ENCODE measurements at places on chromosomes 5 and 9.

- no peak for DNase-seq
Measured at GRCh38 chr5:61624553-61625136, 292.6 kb downstream of the ZSWIM6 start.

GRCh38 chr5:124923131-124923530 lies 176.7 kb upstream of the ZNF608 start:
- DNase-seq, result no peak

DNA sequence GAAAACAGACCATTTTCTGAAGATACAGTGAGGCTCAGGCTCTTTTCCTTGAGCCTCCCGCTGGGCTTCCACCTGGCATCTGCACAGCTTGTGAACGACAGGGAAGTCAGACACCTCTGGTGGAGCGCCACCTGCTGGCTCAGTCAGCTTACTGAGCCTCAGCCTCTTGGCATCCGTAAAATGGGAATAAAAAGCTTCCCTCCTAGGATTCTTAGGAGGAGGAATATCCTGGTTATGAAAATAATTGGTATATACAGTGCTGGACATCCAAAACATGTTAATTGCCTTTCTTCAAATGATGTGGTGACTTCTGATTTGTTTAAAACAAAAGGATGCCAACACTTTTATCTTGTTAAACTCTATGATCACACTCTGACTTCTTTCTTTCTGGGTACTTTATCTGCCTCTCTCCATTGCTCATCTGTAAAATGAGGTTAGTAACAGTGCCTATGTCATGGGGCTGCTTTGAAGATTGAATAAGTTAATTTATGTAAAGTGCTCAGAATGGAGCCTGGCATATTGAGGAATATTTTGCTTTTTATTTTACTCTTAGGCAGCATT lies 67.5 kb downstream of the MAMDC2 start:
- peak; percentile 40 for DNase-seq

DNA sequence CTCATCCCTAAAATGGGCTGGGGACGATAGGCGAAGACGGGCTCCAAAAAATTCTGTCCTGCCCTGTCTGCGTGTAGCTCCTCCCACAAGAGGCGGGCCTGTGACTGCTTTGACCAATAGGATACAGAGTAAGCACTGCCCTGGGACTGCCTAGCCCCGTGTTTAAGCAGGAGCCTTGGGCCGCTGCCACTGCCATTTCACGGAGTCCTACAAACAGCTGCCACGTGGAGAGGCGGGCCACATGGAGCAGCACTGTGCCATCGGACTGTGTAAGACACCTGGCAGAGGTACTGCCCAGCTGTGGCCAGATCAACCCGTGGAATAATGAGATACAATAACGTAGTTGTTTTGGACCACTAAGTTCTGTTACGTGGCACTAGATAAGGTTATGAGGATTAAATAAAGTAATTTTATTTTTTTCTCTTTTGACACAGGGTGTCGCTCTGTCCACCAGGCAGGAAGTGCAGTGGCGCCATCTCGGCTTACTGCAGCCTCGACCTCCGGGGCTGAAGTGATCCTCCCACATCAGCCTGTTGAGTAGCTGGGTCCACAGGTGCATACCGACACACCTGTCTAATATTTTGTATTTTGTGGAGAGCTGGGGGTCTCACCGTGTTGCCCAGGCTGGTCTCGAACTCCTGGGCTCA lies 87.2 kb downstream of the LMNB1 start:
- peak; percentile 18 for DNase-seq

GRCh38 chr5:73214996-73215395 lies 42.0 kb downstream of the TMEM174 start:
- no peak for DNase-seq

GRCh38 chr5:91271999-91272398 lies 111.1 kb downstream of the ARRDC3 start:
- DNase-seq, result no peak

- DNase-seq, result no peak
Measured at GRCh38 chr5:91416491-91416890, 33.4 kb upstream of the ARRDC3 start.

GRCh38 chr9:90162819-90163218 lies 479.8 kb downstream of the DIRAS2 start:
- DNase-seq, result no peak

- DNase-seq, result no peak
Measured at GRCh38 chr5:141529002-141529401, 40.1 kb downstream of the PCDHGC5 start.

GRCh38 chr9:129498451-129499384 lies 122.2 kb downstream of the C9orf50 start:
- no peak for DNase-seq

DNA sequence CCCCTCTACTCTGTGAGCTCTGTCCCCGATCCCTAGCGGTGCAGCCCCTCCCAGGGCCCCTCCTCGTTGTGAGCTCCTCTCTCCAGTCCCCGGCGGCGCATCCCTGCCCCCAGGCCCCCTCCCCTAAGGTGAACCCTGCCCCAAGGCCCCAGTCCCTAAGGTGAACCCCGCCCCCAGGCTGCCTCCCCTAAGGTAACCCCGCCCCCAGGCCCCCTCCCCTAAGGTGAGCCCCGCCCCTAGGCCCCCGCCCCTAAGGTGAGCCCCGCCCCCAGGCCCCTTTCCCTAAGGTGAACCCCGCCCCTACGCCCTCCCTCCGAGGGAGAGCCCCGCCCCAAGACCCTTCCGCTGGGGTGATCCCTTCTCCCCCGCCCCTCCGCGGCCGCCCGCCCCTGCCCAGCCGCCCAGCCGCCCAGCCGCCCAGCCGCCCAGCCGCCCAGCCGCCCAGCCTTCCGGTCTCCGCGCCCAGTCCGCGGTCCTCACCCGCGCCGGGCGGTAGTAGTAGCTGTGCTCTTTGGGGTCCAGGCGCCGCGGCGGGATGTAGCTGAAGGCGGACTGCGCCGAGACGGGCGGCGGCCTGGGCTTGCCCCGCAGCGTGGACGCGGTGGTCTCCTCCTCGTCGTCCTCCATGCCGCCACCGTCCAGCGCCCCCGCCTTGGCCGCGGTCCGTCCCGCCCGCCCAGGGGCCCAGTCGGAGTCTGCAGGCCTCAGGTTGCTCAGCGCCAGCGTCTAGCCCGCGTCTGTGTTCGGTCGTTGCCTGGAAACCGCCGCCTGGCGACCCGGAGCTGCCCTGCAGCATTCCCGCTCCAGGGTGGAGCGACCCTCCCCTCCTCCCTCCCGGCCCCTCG lies at the start of gene CFAP90:
Gene CFAP90 (minus strand): TSS at position 739 of the 845 bp plus-strand sequence. CDS start 112 bp downstream, at position 627.
- peak; percentile 13 for DNase-seq

GRCh38 chr9:119836036-119836435 lies 466.8 kb upstream of the BRINP1 start:
- DNase-seq, result no peak

- DNase-seq, result peak; percentile 21
Measured at GRCh38 chr5:159660401-159660800, 255.9 kb upstream of the ADRA1B start.

GRCh38 chr5:138668451-138669380 lies 84.5 kb upstream of the CTNNA1 start:
- no peak for DNase-seq

DNA sequence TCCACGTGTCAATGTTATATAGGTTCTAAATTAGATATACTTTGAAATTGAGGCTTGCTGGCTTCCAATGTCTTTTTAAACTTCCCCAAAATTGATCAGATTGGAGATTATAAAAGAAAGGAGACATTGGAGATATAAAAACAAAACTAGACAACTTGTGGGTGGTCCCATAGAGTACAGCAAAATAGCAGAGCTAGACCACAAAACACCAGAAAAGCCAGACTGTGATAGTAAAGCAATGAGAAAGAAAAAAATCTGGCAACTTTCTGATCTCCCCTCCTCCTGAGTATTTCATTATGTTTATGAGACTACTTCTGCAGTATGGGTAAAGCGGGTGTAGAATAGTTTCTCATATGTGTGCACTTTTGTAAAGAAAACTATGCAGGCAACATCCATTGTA lies 713.8 kb upstream of the MEF2C start:
- no peak for DNase-seq

- peak; percentile 27 for DNase-seq
Measured at GRCh38 chr9:37300620-37301019, 121.9 kb upstream of the GRHPR start.

GRCh38 chr5:170075696-170076095 lies 30.0 kb upstream of the FOXI1 start:
- DNase-seq, result no peak

DNA sequence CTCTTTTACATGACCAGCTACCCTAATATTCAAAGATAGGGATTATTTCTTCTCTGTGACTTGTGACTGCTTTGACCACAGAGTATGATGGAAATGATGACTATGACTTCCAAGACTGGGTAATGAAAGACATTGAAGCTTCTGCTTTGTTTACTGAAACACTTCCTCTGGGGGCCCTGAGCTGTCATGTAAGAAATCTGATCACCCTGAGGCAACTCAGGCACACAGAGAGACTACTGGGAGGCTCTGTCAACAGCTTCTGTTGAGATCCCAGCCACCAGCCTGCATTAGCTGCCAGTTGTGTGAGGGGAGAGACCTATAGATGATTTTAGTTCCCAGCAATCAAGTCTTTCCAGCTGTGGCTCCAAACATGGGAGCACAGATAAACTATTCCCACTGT lies 76.5 kb downstream of the KCTD16 start:
- no peak for DNase-seq

- no peak for DNase-seq
Measured at GRCh38 chr9:73155377-73155776, 3.7 kb downstream of the ANXA1 start.

DNA sequence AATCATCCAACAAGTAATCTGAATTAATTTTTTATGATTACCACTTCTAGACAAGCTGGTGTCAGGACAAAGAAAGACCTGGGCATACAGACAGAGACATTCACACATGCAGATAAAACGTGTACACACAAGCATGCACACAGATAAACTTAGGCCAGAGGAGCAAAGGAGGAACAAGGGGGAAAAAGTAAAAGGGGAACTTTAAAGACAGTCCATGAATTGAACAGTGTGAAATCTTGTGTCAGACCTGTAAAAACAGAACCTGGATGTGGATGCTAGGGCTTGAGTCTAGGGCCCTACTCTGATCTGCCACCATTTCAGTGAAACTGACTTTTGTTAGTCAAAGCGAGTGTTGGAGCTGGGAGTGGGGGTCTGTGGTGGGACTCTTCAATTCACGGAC lies 11.2 kb upstream of the ZSWIM6 start:
- no peak for DNase-seq

GRCh38 chr5:110346893-110347358 lies 379.5 kb downstream of the TMEM232 start:
- DNase-seq, result no peak

DNA sequence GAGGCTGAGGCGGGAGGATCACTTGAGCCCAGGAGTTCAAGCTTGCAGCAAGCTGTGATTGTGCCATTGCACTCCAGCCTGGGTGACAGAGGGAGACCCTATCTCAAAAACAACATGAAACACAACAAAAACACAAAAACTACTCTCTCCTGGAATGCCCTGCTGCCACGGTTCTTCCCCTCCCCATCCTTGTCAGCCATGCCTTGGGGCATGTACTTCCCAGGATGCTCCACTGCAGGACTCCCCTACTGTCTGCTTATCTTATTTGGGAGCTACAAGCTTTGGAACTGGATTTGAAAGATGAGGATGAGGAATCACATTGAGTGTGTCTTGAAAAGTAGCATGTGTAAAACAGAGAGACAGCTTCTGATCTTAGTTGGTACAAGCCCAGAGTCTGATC lies 40.1 kb upstream of the KIAA1958 start:
- no peak for DNase-seq

GRCh38 chr9:134942788-134943184 lies 25.1 kb upstream of the FCN1 start:
- DNase-seq, result no peak

GRCh38 chr5:56712895-56713591 lies 102.3 kb upstream of the MAP3K1 start:
- DNase-seq, result no peak

DNA sequence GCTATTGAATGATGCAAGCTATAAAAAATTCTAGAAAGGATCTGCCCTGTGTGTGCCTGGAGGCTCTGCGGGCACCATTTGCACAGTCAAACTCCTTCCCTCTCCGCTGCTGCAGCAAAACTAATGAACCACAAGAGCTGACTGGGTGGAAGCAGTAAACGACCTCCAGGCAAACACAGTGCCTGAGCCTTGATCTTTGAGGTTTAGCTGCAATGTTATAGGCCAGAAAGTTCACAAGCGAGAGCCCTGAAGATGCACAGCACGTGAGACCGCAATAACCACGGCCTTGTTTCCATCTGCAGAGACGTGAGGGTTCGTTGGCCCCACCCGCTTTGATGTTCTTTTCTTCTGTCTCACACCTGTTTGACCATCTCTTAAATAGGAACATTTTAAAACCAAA lies 69.2 kb upstream of the S1PR3 start:
- DNase-seq, result no peak

- DNase-seq, result no peak
Measured at GRCh38 chr9:130263601-130264413, 1.8 kb upstream of the HMCN2 start.

GRCh38 chr5:96871027-96871399 lies 5.3 kb upstream of the ERAP2 start:
- no peak for DNase-seq

DNA sequence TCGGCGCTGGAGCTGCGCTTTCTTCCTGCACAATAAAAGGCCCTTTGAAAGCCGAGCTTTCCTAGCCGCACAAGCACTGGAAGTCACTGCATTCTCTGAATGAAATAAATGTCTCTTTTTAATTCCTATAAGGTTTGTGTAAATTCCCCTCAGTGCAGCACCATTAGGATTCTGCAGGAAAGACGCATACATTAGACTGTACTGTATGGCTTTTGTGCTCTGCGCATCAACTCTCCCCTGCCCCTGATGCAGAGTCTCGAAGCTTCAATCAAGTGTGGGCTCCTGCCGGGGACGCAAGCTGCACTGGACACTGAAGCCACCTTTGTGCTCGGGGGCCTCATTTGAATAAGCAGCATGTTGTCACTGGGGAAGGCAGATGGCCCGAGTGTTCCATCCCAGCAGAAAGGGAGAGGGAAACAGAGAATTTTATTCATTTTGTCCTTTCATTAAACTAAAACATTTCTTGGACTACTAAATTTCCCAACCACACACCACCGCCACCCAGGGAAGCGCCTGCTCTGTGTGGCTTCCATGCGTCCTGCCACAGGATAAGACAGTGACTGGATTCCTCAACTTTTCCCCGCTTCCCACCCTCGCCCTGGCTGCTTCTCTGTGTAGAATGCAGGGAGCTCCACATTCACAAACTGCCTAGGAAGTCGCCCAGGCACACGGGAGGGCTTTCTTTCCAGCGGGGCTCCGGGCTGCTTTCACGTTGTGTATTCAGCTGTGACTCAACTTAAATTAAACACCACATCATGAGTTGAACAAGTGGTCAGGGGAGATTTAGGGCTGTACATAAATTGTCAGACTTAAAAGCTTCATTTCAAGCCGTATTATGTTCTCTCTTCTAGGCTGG lies 635.4 kb downstream of the IRX1 start:
- DNase-seq, result no peak

- peak; percentile 69 for DNase-seq
Measured at GRCh38 chr5:88734191-88734640, 148.8 kb downstream of the MEF2C start.

Measured in erythroblast (primary cell).